ENCODE measurements at places on chromosomes 6 and 20.

DNA sequence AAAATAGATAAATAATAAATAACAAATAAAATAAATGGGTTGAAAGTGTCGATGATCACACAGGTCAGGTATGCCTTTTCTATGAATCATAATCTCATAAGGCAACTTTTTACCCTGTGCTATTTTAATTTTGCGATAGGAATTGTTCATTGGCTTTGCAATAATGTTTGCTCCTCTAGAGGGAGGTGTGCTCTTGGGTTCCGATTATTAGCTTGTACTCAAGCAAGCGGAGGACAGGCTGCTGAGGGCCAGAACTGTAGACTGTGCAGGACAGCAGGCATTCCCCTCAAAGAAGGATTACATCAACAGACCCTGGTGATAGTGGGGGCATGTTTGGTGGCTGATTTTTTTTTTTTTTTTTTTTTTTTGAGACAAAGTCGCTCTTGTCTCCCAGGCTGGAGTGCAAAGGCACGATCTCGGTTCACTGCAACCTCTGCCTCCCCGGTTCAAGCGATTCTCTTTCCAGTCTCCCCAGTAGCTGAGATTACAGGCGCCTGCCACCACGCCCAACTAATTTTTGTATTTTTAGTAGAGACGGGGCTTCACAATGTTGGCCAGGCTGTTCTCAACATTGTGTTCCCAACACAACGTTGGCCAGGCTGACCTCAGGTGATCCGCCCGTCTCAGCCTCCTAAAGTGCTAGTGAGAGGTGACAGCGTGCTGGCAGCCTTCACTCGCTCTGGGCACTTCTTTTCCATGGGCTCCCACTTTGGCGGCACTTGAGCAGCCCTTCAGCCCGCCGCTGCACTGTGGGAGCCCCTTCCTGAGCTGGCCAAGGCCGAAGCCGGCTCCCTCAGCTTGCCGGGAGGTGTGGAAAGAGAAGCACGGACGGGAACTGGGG is 35.6 kb downstream of the RIOK1 start:
- DNase-seq: no peak

DNA sequence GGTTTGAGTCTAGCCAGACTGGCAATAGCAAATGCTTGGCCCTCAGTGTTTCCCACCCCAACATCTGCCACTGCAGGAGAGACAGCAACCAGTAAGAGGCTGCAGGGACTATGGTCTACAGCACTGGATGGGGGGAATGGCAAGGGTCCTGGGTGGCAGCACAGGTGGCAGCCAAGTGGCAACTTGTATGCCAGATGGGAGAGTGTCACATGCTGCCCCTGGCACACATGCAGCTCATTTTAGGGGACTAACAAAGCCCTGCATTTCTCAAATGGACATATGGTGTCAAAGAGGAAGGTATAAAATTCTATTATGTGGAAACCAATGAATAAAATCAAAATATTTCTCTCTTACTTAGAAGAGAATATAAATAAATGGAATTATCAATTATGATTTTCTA is 298.7 kb upstream of the MARCKS start:
- DNase-seq: no peak

DNA sequence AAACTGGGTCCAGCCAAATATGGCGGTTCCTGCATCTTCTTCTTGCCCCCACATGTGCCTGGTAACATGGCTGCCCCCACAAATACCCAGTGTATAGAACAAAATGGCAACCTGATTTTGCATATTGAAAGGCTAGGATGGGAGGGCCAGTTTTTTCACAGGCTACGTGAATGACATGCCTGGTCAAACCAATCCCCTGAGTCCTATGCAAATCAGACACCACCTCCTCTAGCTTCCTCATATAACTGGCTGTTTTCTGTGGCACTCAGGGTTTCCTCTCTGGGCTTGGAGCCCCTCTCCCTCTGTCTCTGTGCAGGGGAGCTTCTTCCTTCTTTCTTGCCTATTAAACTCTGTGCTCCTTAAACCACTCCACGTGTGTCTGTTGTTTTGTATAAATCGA is 372.1 kb downstream of the KIF16B start:
- DNase-seq: no peak

- DNase-seq: no peak
Measured at GRCh38 chr6:90860822-90861601, 274.1 kb upstream of the MAP3K7 start.

DNA sequence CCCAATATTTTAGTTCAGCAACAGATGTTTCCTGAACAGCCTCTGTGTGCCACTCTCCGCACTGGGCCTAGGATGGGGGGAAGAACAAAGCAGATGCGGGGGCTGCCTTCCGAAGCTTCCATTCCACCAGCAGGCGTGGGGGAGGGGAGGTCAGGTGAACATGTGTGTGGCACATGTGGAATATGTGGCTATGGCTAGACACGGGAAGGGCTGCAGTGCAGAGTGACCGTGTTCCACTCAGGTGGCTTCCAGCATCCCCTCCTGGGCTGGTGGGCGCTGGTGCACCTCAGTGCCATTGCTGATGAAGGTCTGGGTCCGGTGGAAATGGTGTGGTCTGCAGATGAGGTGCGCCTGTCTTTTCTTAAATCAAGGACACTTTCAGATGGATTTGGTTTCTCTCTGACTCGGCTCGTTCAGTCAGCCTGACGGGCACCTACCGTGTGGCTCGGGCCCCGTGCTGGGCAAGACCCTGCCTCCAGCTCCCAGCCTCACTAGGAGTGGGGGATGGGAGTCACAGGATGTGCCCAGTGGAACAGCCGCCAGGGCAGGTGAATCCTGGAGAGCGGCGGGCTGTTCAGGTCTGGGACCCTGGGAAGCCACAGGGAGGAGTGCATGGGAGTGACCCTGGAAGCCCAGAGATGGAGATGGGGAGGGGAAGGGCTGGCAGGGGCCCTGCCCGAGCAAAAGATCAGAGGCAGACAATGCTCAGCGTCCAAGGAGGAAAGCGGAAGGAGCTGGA is 111.0 kb downstream of the SYCP2 start:
- DNase-seq: no peak

DNA sequence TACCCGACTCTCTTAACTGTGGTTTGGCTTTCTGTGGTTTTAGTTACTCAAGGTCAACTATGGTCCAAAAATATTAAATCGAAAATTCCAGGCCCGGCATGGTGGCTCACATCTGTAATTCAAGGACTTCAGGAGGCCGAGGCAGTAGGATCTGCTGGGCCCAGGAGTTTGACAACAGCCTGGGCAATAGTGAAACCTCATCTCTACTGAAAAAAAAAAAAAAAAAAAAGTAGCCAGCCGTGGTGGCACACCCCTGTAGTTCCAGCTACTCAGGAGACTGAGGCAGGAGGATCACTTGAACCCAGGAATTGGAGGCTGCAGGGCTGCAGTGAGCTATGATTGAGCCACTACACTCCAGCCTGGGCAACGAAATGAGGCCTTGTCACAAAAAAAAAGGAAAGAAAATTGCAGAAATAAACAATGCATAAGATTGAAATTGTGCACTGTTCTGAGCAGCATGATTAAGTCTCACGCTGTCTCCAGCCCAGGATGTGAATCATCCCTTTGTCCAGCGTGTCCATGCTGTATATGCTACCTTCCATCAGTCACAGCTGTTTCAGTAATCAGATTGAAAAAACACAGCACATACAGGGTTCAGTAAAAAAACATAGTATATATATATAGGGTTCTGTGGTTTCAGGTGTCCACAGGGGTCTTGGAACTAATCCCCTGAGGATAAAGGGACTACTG is 40.7 kb downstream of the RGS17 start:
- no peak for DNase-seq

DNA sequence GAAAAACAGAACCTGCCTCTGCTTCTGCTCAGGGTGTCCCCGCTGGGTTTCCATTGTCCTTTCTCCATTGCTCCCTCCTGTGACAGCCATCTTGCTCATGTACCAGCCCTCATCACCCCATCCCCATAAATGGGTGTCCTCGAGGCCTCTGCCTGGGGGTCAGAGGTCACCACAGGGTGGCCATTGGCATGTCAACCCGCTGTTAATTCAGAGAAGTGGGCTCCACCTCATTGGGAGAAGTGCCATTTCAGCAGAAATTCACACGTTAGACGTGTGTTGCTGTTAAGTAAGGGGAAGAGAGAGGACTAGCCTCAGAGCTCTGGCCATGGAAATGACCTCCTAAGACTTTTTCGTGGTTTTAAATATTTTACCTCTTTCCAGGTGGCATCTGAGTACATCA is 71.9 kb downstream of the PTPN1 start:
- DNase-seq: no peak

- DNase-seq: no peak
Measured at GRCh38 chr6:138440296-138440695, 36.3 kb downstream of the HEBP2 start.

GRCh38 chr6:16374461-16375200 is 136.2 kb downstream of the GMPR start:
- DNase-seq: no peak

DNA sequence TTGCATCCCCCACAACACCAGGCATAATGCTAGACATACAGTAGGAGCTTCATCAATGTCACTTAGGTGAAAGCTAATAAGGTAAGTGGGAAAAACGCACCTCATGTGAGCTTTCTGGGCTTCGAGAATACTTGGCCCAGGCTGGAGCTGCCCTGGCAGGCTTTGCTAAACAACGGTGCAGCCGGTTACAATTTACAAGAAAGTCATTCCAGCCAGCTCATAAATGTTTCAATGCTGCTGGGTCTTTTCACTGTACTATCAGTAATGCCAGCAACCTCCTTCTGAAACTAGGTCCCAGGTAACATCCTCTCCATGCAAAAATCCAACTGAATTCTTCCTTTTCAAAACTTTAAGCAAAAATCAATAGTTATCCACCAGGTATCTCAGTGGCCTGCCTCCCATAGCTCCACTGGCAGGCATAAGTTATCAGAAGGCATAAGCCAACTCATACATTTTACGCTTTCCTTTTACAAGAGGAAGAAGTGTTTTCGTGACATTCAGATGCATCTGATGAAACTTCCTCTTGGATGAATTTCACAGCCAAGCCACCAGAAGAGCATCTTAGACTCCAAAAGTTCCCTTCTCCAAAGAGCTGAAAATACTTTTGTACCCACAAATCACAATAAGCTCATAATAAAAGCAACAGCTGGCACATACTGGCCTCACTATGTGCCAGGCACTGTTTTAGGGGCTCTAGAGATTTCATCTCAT is 56.3 kb downstream of the RTN4IP1 start:
- no peak for DNase-seq

GRCh38 chr6:167507376-167507945 is 182.6 kb downstream of the TTLL2 start:
- no peak for DNase-seq
